NCI-H1105 (cell line): ENCODE measurements at places on chromosomes 4 and X.

GRCh38 chrX:108235986-108236385 is 144.4 kb downstream of the ATG4A start:
- no peak for DNase-seq

DNA sequence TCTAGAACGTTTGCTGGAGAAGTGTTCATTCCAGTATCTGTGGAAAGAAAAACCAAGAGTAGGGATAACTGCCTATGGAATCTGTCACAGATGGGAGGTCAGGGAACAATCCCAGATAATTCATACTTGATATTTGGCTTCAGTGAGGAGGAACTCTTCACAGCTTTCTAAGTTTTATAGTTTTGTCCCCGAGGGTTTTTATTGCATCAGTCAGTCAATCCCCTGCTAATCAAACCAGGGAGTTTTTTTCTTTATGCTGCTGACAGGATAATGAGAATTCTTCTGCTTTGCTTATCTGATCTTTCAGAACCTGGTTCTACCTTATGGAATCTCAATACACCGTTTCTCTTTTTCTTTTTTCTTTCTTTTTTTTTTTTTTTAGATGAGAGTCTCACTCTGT is 633 bp upstream of the TRIML2 start:
- DNase-seq, result no peak

DNA sequence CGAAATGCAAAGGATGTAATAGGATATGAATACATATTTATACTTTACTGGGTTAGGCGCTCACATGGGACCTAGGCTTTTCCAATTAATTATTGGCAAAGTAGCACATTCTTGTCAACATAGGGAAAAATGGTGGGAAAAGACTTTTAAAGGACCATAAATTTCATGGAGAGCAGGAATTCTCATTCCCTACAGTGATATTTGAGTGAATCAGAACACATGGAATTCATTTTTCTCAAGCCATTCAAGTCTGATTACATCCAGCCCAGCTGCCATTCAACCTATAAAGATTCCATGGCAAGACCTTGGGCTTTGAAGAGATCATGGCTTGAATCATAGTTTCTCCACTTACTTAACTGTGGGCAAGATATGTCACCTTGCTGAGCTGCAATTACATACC is 150.4 kb downstream of the SOWAHB start:
- no peak for DNase-seq

DNA sequence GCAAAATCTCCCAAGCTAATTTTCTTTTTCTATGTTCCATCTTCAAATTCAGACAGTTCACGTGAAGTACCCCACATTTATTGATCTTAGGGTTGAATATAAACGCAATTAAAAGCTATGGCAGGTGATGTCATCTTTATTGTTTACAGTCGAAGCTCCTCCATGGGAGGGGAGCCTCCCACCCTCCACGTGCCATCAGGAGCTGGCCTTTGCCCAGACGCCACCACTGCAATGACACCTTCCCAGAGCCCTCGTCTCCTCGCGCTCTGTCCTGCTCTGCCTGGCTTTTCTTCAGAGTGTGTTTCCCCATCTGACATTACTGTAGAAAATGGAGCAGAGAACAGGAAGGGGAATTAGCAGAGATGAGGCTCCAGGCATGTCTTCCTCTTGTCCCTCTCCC is 18.8 kb upstream of the CYP4V2 start:
- DNase-seq, result no peak

DNA sequence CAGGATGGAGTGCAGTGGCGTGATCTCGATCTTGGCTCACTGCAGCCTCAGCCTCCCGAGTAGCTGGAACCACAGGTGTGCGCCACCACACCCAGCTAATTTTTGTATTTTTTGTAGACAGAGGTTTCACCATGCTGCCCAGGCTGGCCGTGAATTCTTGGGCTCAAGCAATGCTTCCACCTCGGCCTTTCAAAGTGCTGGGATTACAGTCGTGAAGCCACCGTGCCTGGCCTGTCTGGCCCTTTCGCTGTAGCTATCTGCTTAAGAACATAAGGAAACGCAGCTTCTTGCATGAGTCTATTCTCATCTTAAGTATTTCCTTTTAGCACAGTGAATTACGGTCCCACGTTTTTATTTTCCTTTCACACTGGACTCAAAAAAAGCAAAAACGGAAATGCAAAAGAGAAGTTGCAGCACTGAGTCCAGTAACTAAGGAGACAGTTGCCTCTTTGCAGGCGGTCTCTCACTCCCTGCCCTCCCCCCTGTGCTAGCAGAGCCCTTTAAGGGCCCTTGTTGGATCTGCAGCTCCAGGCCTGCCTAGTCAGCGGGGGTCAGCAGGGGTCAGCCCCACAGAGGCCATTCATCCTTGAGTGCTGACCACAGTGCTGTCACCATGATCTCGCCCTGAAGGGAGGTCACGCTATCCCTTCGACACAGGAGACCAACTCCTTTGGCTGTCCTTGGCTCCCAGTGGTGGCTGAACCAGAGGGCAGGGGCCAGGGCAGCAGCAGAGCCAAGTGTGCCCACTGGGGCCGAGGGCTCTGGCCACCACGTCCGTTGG is 21.8 kb upstream of the TBC1D14 start:
- no peak for DNase-seq

GRCh38 chr4:128332081-128332480 is 44.5 kb upstream of the PGRMC2 start:
- DNase-seq, result no peak

- no peak for DNase-seq
Observed at GRCh38 chrX:129719268-129719667, 19.5 kb upstream of the XPNPEP2 start.

DNA sequence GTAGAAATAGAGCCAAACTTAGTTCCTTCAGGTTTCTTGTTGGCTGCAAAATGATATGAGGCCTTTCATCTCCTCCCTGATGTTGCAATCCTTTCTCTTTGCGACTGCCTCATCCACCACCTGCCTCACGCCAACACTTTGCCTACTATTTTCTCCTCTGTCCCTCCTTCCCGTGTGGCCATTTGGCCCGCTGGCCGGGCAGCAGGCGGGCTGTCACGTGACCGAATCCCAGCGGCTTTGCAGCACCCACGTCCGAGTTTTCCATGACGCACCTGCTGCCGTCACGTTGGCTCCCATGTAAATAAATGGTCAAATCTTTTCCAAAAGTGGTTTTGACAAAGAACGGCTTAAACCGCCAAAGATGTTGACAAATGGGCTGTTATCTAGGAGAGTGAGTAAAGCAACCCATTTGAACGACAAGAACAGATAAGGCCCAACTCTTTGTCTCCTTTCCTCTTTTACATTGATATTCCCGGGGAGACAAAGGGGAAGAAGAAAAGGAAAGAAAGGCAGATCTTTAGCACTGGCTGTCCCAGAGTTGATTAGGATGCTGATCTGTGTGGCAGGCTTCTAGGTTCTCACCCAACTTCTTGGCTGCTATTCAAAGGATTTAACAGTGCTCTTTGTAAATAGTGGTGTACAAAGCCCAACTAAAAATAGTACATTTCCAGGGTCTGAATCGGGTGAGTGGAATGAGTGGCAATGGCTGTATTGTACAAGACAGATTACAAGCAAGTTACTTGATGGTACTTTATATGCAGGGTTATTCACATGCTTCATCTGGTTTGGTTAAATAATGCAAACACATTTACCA is 174.2 kb upstream of the JADE1 start:
- DNase-seq, result peak; percentile 65

DNA sequence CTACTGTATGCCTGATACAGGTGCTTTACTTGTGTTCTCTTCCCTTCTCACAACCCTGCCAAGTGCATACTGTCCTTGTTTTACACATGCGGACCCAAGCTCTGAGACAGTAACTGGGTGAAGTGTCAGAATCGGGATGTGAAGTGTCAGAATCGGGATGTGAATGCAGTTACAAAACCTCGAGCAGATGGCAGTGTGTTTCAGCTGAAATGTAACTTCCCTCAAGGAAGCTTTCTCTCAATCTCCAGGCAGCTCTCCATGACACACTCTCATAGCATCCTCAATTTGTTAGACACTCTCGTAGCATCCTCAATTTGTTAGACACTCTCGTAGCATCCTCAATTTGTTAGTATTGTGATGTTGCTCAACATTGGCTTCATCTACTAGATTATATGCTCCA is 1.1 kb upstream of the HPSE start:
- no peak for DNase-seq

- DNase-seq, result no peak
Observed at GRCh38 chrX:9189286-9189685, 155.4 kb upstream of the FAM9B start.

DNA sequence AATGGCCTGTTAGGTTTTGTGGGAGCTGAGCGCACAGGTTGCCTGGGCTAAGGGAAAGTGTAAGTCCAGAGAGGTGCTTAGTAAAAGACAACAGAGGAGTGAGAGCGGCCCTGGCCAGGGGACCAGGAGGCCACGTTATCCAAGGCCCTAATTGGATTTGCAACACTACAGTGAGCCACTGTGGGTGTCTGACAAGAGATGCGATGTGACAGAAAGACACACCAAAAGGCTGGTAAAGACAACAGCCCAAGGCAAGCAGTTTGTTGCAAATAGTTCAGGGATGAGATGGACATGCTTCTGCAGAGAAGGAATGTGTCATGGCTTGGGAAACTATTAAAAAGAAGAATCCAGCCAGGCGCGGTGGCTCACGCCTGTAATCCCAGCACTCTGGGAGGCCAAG is 162.7 kb upstream of the KIT start:
- no peak for DNase-seq

- DNase-seq, result no peak
Observed at GRCh38 chr4:112889619-112890527, 159.6 kb upstream of the ANK2 start.

GRCh38 chr4:158778156-158778711 is 9.4 kb downstream of the FNIP2 start:
- no peak for DNase-seq

DNA sequence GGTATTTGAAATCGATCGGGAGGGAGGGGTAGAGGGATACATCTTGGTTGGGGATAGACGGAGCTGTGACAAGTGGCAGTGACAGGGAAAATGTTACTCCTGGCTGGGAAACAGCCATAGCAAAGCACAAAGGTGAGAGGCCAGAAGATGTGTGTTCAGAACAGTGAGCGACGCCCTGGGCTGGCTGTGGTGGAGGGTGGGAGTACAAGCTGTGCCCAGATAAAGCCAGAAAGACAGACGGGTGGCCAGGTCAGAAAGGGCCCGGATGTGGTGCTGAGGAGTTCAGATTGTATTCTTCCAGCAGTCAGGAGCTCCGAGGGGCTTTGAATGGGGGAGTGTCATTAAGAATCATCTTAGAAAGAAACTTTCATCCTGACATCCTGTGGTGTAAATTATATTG is 27.9 kb downstream of the CCDC149 start:
- no peak for DNase-seq

- peak; percentile 2 for DNase-seq
Observed at GRCh38 chr4:11765849-11766453, 337.3 kb upstream of the HS3ST1 start.

DNA sequence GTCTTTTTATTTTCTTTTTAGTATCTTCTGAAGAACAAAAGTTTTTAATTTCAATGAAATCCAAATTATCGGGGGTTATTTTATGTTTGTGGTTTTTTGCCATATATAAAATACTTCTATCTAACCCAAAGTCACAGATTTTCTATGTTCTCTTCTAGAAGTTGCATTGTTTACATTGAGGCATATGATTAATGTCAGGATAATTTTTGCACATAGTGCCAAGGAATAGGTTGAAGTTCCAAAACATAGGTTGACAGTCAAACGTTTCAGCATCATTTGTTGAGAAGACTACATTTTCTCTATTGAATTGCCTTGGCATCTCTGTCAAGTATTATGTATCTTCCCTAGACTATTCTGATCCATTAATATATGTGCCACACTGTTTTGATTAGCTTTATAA is 64.5 kb downstream of the ANKRD17 start:
- DNase-seq, result no peak

- no peak for DNase-seq
Observed at GRCh38 chr4:24876431-24876830, 36.4 kb downstream of the CCDC149 start.

GRCh38 chr4:153248641-153249198 is 44.5 kb downstream of the TRIM2 start:
- peak; percentile 17 for DNase-seq

DNA sequence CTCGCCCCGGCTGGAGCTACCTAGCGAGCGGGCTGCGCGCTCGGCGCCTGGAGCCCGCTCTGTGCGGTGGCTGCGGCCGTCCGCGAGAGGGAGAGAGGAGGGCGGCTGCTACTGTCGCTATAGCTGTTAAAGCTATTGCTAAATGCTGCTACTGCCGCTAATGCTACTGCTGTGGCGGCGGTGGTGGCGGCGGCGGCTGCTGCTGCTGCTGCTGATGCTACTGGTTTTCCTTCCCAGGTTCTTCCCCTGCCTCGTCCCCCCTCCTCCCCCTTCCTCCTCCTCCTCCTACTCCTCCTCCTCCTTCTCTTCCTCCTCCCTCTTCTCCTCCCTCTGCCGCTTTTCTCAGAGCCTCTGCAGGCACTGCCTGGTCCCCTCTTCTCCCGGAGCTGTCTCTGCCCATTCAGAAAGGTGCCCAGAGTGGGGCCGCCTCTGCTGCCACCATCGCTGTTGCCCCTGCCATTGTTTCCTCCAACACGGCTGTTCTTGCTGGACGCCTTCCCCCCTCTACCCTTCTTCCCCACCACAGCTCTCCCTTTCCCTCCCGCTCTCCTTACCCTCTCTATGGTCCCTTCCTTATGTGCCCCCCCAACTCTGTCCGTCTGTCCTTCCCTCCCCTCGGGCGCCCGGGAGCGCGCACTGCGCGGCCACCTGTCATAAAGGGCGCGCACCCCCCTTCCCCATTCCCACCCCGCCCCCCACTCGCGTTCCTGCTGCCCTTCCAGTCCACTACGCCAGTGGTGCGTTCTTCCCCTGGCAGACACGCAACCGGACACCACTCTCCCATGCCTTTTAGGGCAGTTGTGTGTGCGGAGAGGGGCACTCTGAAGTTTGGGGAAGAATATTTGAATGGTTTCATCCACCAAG is at the start of gene NEXMIF:
Gene NEXMIF, minus strand, starts transcription at position 228 of the 864 bp plus-strand sequence.
- DNase-seq, result peak; percentile 56

DNA sequence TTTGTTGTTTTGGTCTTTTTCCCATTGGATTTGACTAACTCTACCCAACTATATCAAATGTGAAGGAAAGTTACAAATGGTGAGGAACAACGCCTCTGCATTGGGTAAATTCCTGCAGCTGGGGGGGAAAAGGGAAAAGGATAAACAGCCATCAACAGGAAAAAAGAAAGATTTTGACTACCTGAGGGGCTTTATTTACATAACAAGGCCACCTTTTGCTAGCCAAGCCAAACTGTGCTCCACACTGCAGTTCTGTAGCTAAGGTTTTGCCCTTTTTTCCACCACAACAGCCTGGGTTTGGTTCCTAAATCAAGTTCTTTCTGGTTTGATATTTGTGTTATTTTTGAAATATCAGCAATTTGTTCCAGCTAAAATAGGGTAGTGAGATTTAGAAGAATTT is 40.8 kb downstream of the RHOXF2B start:
- DNase-seq, result no peak

GRCh38 chrX:121851033-121851432 is 803.6 kb downstream of the GLUD2 start:
- no peak for DNase-seq

GRCh38 chr4:153931804-153932203 is 142.9 kb upstream of the SFRP2 start:
- no peak for DNase-seq
